ENCODE measurements at places on chromosomes 7 and 10.

- DNase-seq = no peak
Measured at GRCh38 chr10:87961314-87961713, 97.9 kb downstream of the PTEN start.

- no peak for DNase-seq
Measured at GRCh38 chr7:50359258-50359994, 54.9 kb downstream of the IKZF1 start.

GRCh38 chr7:104926601-104927041, 87.4 kb upstream of the KMT2E start:
- no peak for DNase-seq

GRCh38 chr10:4054656-4055435, 269.8 kb upstream of the KLF6 start:
- DNase-seq = no peak

- DNase-seq = no peak
Measured at GRCh38 chr7:30654296-30655090, 27.8 kb downstream of the CRHR2 start.

GRCh38 chr10:30527623-30528428, 93.8 kb downstream of the MAP3K8 start:
- DNase-seq = no peak

DNA sequence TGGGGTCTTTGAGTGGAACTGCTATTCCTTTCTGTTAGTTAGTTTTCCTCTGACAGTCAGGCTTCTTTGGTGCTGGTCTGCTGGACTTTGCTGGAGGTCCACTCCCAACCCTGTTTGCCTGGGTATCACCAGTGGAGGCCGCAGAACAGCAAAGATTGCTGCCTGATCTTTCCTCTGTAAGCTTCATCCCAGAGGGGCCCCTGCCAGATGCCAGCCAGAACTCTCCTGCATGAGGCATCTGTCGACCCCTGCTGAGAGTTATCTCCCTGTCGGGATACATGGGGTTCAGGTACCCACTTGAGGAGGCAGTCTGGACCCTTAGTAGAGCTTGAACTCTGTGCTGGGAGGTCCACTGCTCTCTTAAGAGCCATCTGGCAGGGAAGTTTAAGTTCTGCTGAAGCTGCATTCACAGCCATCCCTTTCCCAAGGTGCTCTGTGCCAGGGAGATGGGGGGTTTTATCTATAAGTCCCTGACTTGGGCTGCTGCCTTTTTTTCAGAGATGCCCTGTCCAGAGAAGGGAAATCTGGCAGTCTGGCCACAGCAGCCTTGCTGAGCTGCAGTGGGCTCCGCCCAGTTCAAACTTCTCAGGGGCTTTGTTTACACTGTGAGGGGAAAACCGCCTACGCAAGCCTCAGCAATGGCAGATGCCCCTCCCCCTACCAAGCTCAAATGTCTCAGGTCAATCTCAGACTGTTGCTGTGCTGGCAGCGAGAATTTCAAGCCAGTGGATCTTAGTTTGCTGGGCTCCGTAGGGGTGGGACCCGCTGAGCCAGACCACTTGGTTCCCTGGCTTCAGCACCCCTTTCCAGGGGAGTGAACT, 89.7 kb upstream of the CDK6 start:
- DNase-seq = no peak

- DNase-seq = no peak
Measured at GRCh38 chr10:76497666-76498065, 1066.2 kb downstream of the LRMDA start.

GRCh38 chr7:47943676-47944474, 4.4 kb downstream of the PKD1L1 start:
- DNase-seq = no peak

DNA sequence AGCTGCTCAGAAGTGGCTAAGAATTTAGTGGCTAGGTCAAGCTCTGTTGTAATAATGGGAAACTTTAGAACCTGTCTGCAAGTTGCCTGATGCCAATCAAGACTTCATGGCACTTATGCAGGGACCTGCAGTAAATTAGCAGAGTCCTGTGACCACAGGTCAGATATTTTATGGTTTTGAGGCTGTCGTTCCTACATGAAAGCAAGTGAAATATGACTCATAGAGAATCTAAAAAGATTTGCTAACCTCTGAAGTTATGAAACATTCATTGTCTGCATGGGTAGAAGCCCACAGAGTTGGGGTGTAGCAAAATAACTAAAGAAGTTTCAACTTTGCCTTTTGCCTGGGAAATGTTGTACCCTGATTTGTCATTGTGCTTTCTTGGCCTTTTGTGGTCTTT, 32.3 kb downstream of the SLC39A12 start:
- DNase-seq = no peak

DNA sequence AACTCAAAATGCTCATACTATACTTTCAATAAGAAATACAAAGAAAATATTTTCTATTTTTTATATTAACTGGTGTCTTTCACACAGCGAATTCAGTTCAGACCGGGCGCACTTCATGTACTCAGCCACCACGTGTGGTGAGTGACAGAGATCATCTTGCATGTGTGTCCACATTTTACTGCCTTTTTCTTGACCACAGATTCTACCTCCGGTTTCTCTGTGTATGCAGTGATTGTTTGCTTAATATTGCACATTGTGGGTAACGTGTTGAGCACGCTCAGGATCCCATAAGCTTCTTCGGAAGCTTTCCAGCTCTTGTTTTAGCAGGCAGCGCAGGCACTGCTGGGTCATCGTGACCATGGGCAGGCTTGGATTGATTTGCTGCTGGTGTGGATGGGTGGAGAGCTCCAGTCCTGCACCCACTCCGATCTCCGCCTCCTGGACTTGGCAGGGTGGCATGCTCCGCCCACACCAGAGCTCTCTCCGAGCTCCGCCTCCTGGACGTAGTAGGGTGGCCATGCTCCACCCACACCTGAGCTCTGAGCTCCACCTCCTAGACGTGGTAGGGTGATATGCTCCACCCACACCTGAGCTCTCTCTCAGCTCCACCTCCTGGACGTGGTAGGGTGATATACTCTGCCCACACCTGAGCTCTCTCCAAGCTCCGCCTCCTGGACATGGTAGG, 253.3 kb downstream of the DIP2C start:
- no peak for DNase-seq

- no peak for DNase-seq
Measured at GRCh38 chr10:77419979-77420378, 217.6 kb downstream of the KCNMA1 start.

- DNase-seq = peak; percentile 29
Measured at GRCh38 chr7:120792091-120792860, 65.7 kb downstream of the TSPAN12 start.

DNA sequence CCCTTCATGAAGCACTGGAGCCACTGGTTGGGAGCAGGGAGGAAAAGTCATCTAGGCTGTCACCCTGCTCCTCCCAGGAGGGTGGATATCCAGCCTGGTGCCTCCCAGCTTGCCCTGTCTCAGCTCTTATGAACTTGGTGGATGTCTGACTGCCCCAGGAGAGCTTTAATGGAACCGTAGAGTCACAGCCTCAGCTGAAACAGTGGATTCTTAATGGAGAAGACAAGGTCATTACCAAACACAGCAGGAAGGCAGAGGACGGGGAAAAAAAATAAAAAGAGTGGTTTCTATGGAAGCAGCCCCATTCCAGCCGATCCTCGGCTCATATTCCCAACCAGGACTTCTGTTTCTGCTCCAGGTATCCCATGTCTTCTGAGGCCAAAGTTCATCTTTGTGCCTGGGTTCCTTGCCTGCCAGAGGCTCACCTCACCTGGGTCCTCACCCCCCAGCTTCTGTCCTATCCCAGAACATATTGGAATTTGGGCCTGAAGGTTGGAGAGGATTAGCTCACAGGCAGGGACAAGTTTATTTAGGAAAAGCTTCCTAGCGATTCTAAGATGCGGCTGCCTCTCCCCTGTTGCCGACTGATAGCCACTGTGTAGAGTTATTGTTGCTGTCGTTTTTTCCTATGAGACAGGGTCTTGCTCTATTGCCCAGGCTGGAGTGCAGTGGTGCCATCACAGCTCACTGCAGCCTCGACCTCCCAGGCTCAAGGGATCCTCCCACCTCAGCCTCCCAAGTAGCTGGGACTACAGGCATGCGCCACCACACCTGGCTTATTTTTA, 15.6 kb downstream of the CCL26 start:
- no peak for DNase-seq

- no peak for DNase-seq
Measured at GRCh38 chr7:71497256-71497946, 365.5 kb downstream of the GALNT17 start.

- no peak for DNase-seq
Measured at GRCh38 chr10:58724781-58725180, 212.1 kb downstream of the BICC1 start.

Data from AG09319 (cell line).